ENCODE measurements at places on chromosomes 7 and 10.
A peak's percentile ranks its signal among the peaks of the same experiment; 100 is the strongest.

DNA sequence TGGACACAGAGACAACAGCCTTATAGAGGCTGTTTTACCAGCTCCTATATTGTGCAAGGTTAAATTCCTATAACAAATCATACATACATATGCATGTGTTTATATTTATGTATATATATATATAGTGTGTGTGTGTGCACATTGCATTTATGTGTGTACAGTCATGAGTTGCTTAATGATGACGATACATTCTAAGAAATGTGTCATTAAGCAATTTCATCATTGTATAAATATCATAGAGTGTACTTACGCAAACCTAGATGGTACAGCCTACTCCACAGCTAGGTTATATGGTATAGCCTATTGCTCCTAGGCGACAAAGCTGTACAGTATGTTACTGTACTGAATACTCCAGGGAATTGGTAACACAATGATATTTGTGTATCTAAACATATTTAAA lies 30.1 kb upstream of the TNKS2 start:
- DNase-seq, result no peak

- DNase-seq, result no peak
These were observed 10.3 kb downstream of the TMEM229A start for GRCh38 chr7:124022551-124022950.

- no peak for DNase-seq
These were observed 198.2 kb downstream of the EMX2 start for GRCh38 chr10:117740691-117741222.

DNA sequence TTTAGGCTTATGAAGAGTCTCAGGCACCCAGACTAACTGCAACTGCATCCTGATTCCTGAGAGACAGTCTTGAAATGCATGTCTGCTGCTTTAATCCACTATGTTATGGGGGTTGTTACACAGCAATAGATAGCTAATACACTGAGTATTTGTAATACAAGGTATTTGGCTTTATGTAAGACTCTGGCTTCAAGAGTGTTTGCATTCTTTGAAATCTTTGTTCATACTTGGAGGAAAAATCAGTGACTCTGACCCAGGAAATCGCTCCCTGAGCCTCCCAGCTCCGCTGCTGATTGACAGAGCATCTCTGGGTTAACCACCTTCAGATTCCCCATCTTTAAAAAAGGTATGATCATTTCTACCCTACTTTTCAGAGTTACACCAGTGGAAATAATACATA lies 133.9 kb downstream of the MTPAP start:
- no peak for DNase-seq

- DNase-seq, result no peak
These were observed 10.7 kb upstream of the NFKB2 start for GRCh38 chr10:102384606-102385429.

- no peak for DNase-seq
These were observed 219.6 kb upstream of the SHH start for GRCh38 chr7:156031679-156032478.

- no peak for DNase-seq
These were observed 51.6 kb upstream of the LAMB1 start for GRCh38 chr7:108054537-108054936.

DNA sequence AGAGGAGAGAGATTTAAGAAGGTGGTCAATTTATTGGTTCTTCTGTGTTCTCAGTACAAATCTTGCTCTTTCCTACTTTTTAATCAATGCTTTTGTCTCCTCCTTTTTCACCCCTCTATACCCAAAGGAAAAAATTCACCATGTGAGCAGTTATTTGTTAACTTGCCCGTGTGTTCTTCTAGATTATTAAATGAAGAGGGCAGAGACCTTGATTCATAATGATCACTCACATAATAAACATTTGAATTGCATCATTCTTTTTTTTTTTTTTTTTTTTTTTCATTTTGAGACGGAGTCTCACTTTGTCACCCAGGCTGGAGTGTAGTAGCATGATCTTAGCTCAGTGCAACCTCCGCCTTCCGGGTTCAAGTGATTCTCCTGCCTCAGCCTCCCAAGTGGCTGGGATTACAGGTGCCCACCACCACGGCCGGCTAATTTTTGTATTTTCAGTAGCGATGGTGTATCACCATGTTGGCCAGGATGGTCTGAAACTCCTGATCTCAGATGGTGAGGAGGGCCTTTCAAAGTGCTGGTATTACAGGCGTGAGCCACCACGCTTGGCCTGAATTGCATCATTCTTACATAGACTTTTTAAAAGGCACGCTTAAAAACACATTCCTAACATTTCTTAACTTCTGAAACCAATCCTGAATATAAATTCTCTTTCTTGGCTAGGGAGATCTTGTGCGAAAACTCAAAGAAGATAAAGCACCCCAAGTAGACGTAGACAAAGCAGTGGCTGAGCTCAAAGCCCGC lies 3.6 kb downstream of the GARS1 start:
- no peak for DNase-seq

DNA sequence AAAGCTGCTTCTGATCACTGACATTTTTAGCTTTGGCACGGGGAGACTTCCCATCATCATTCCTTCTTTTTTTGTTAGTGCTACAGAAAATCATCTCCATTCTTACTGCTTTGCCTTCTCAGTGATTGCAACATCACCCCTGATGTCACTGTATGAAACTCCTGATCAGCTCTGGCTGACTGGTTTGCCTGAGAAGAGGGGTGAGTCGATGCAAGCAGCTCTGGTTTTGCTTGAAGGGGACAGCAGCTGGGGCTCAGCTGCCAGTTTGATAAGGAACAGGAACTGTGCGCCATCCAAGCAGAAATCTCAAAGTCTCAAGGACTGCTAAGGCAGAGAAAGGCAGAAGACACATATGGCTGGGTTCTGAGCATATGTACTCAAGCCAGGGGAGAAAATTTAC lies 808.5 kb upstream of the CELF2 start:
- DNase-seq, result no peak

DNA sequence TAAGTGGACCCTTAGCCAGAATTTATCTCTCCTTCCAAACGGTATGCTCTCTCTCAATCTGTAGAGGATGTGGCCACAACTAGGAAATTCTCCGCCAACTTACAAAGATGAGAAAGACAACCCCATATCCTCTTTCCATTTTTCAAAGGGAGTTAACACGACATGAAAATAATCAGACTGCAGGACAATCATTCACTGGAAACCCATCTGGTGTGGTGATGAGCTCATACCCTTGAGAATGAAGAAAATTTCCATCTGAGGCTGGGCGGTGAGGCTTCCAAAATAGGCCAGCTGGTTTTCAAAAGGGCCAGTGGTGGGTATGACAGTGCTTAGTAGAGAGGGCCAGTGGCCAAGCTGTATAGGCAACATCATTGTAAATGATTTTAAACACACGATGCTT lies 369.6 kb downstream of the FRMD4A start:
- peak; percentile 56 for DNase-seq

- DNase-seq, result peak; percentile 71
These were observed 294.6 kb downstream of the PTEN start for GRCh38 chr10:88157981-88158465.

DNA sequence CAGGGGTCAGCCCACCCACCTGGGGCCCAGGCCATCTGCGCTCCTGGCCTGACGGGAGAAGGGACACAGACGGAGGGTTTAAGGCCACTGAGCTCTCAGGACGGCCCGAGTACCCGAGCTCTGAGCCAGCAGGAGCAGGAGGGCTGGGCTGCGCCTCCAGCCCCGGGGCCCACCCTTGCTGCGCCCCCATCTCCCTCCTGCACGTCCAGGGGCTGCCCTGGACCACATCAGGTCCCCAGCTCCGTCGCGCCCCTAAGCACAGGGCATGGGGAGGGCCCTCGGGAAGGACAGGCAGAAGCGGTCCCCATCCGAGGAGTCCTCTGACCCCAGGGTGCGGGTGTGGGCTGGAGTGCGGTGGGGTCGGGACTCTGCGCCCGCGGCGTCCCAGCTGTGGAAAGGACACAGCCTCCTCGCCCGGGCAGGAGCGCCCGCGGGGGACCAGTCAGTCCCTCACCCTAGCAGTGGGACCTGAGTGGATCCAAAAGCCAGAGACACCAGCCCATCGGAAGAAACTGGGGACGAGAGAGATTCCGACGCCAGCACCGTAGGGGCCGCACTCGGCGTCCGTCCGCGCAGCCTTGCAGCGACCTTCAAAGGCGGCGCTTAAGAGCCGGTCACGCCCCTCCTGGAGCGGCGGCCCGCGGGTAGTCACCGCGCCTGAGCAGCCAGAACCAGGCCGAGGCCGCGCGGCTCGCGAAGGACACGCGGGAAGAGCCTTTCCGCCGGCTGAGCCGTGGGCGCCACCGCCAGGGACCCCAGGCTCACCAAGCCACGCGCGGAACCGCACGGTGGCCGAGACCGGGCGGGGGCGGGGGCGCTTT lies 15.9 kb downstream of the CAMK2B start:
- DNase-seq, result no peak

DNA sequence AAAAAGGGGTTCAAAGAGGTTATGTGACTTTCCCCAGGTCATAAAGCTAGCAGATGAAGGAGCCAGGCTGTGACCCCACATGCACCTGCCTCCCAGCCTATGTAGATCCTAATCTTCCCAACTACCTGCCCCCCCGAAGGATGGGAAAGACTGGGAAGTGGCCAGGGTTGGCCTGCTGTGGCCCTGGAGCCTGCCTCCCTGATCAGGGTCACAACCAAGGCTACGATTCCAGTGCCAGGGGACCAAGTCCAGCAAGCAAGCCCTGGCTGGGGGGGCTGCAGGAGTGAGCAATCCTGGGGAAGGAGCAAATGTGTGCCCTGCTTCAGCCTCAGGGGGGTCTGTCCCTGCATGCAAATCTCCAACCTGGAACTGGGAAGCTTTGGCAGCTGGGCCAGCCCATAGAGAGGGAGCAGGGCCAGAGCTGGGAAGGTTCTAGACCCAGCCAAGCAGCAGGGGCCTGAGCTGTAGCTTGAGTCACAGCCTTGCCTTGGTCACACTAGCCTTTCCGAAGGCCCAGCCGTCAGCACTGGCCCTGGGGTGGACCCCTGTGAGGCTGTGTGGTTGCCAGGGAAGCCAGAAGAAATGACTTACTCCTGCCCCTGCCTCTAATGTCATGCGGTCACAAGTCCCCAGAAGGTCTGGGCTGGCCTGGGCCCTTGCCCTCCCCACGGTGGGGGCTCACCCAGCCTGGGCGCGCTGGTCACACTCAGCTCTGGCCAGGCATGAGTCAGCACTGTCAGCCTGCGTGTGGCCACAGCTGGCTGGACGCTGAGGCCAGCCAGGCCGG lies 96.4 kb upstream of the ZMIZ1 start:
- DNase-seq, result peak; percentile 69

GRCh38 chr10:130062201-130062600 lies 48.4 kb downstream of the C10orf143 start:
- no peak for DNase-seq

- DNase-seq, result no peak
These were observed 244.1 kb upstream of the SEMA3C start for GRCh38 chr7:81162771-81163525.

DNA sequence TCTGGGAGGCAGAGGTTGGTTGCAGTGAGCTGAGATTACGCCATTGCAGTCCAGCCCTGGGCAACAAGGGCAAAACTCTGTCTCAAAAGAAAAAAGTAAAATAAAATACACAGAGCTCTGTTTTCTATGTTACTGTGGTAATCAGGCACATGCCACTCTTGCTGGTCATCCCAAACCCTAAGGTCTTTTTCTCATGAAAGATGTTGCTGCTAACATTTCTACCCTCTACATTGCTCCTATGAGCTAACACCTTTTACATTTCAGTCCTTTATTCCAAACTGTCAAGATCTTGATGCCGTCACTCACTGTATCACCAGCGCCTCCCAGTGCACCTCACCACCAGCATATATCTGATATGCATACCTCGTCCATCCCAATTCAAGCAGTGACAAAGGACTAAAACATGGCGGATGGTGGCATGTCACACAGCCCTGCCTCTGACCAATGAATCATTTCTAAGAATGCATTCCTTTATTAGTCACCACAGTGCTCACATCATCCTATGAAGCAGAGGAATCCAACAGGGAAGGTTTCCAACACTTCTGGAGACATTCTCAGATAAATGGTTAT lies 4.3 kb downstream of the DAGLB start:
- peak; percentile 86 for DNase-seq

GRCh38 chr7:70926666-70927065 lies 205.3 kb upstream of the GALNT17 start:
- no peak for DNase-seq

- no peak for DNase-seq
These were observed 58.3 kb downstream of the FRMPD2 start for GRCh38 chr10:48216204-48216505.

- no peak for DNase-seq
These were observed 591.1 kb downstream of the SDK1 start for GRCh38 chr7:3892157-3892556.

- DNase-seq, result peak; percentile 26
These were observed 151.2 kb downstream of the TPST1 start for GRCh38 chr7:66356277-66356721.

DNA sequence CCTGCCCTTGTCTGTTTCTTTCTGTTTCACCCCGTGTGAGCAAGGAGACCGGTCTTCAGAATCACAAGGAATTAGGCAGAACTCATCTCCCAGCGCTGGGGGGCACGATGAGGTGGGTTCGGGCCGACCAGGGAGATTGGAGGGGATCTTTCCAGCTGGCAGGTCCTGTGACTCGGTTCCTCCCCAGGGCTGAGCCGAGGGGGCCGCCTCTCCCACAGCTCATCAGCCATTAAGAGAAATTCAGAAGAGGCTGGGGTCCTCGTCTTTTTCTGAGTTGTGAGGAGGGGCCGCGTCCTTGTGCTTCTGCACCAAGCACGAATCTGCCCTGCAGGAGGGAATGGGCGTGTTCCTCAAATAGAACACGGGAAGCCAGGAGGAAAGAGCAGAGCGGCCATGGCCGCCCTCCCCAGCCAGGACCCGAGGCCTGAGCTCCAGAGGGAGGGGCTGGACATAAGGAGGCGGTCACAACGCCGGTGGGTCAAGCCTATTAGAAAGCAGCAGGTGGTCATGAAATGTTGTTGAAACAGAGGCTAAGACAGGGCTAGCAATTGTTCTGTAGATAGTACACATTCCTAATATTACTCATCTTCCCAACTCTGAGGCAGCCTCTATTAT lies 125.3 kb downstream of the ADARB2 start:
- no peak for DNase-seq

DNA sequence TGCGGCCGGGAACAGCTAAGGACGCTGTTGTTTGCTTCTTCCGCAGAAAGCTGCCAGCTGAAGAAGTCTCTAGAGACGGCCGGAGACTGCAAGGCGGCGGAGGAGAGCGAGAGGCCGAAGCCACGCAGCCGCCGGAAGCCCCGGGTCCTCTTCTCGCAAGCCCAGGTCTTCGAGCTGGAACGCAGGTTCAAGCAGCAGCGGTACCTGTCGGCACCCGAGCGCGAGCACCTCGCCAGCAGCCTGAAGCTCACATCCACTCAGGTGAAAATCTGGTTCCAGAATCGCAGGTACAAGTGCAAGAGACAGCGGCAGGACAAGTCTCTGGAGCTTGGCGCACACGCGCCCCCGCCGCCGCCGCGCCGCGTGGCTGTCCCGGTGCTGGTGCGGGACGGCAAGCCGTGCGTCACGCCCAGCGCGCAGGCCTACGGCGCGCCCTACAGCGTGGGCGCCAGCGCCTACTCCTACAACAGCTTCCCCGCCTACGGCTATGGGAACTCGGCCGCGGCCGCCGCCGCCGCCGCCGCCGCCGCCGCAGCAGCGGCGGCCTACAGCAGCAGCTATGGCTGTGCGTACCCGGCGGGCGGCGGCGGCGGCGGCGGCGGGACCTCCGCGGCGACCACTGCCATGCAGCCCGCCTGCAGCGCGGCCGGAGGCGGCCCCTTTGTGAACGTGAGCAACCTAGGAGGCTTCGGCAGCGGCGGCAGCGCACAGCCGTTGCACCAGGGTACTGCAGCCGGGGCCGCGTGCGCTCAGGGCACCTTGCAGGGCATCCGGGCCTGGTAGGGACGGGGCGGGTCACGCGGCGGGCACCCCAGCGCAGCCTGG lies 2.4 kb downstream of the NKX2-3 start:
- no peak for DNase-seq
